ENCODE measurements at places on chromosomes 6 and 20. TPM values are rescaled to one million over a fixed set of nuclear protein-coding genes. Genes with fewer than 3 reads are reported as not detected.

Gene RAB32
- total RNA-seq: 230 TPM

Gene NKAIN2
- total RNA-seq: under 0.01 TPM

Gene MCHR2
- total RNA-seq: not detected

Gene ACTL10
- 1.6 TPM for total RNA-seq

Gene TBC1D32
- total RNA-seq: 7.9 TPM

Gene KHDC1L
- total RNA-seq: not detected

Gene TRMT11
- total RNA-seq: 28.7 TPM

Gene LY6G6F
- not detected for total RNA-seq

Gene DEFB132
- total RNA-seq: not detected

Gene TRIM40
- total RNA-seq: not detected
